Kasumi-1 (cell line): ENCODE measurements at places on chromosomes 13 and 19.

- DNase-seq = peak; percentile 93
Measured at GRCh38 chr13:41465241-41465847, 8.0 kb downstream of the RGCC start.

GRCh38 chr13:98730441-98730840 lies 22.0 kb downstream of the SLC15A1 start:
- no peak for DNase-seq

DNA sequence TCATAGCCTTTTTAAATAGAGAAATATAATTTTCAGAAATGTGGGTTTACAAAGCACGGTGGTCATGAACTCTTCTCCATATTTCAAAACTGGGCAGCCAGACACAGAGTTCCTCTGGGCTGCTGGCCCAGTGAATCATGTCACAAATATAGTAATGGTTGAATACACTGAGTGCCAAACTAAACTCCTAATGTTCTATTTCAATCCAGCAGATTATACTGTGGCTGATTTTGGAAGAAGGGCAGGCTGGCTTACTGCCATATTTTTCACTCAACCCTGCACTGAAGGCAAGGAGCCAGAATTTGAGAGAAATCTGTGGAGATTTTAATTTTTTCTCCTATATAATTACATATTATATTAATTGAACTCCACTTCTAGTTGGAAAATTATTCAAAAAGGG lies 17.0 kb upstream of the PRR20A start:
- DNase-seq = no peak

- DNase-seq = peak; percentile 100
Measured at GRCh38 chr19:42268142-42268703, 829 bp upstream of the CIC start.

GRCh38 chr13:109028624-109029023 lies 399.2 kb downstream of the MYO16 start:
- DNase-seq = no peak

GRCh38 chr13:45951724-45952123 lies 100.2 kb upstream of the SIAH3 start:
- DNase-seq = no peak

DNA sequence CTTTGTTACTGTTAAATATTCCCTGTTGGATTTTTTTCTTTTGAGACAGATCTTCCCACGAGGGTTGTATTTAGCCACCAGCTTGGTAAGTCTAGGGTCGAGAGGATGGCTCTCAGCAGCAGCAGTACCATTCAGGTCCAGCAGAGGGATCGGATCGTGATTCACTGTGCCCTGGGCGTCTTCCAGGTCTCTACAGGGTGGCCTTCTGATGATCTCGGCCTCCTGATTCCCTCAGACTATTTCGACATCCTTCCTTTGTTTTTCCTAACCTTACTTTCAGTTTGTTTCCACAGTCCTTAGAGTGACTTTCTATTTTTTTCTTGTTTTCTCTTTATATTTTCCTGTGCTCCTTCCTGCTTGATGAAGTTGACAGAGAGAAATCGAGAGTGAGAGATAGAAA lies 1436.9 kb downstream of the UQCRFS1 start:
- peak; percentile 7 for DNase-seq

GRCh38 chr19:43674596-43674995 lies 4.6 kb upstream of the PLAUR start:
- peak; percentile 46 for DNase-seq

DNA sequence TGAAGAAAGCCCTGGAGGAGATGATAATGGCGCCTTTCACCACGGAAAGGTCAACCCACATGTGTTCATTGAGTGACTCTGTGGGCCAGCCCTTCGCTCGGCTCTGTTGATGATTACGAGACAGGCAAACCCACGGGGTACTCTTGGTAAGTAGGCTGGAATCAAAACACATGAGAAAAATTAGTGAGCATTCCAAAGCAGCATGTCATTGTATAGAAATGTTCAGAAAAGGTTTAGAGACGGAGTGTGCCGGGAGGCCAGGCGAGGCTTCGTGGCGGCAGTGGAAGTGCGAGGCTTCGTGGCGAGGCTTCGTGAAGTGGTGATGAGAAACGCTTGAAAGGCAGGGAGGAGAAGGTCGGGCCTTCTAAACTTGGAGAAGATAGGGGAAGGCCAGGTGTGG lies 144.3 kb downstream of the ZNF536 start:
- DNase-seq = no peak

GRCh38 chr13:29222458-29222857 lies 373.0 kb downstream of the SLC7A1 start:
- DNase-seq = no peak

DNA sequence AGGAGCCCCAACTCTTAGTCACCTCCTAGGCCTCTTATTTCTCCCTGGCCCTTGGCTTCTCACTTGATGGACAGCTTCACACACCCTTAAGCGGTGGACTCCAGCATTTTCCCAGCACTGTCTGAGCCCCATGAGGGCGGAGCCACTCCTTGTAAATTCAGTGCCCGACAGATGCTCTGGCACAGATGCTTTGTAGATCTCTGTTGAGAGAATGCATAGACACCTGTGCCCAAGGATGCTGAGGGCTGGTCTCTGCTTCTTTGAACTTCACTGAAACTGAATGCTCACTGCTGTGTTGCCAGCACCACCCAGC lies 3.3 kb downstream of the SYCN start:
- no peak for DNase-seq
